ENCODE measurements at places on chromosomes 1 and 21.

DNA sequence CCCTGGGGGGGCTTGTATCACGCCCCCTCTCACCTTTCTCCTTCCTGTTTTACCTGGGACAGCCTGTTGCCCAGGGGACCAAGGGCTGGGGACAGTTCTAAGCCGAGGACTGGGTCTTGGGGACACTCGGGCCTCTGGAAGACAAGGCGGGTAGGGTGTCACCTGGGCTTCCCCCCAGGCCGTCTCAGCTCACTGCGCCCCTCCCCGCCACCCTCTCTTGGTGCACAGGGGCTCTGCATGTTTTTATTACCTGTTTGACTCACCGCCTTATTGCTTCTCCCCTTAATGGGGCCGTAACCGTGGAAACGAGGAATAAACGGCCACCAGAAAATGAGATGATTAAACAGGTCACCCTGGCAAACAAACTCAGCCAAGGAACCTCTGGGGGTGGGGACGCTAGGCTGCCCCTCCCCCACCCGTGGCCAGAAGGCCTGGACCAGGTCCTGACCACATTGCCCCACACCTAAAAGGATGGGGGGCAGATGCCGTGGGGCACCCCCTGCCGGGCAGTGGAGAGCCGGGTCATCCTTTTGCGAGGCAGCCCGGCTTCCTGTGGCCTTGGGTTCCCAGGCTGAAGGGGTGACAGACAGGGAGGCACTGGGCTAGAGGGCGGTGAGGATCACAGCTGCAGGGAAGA is 109.9 kb downstream of the CASZ1 start:
- no peak for DNase-seq

- DNase-seq, result no peak
Measured at GRCh38 chr1:201288765-201289164, 5.5 kb downstream of the PKP1 start.

- no peak for DNase-seq
Measured at GRCh38 chr1:33332881-33333280, 12.0 kb upstream of the A3GALT2 start.

GRCh38 chr21:39021478-39021832 is 161.8 kb downstream of the PSMG1 start:
- DNase-seq, result no peak

- no peak for DNase-seq
Measured at GRCh38 chr1:194052514-194053338, 866.3 kb upstream of the B3GALT2 start.

GRCh38 chr1:200154069-200154767 is 126.7 kb downstream of the NR5A2 start:
- DNase-seq, result peak; percentile 10

- no peak for DNase-seq
Measured at GRCh38 chr1:63414691-63415365, 47.4 kb downstream of the ALG6 start.

- DNase-seq, result no peak
Measured at GRCh38 chr1:159848326-159848725, 14.1 kb downstream of the VSIG8 start.

DNA sequence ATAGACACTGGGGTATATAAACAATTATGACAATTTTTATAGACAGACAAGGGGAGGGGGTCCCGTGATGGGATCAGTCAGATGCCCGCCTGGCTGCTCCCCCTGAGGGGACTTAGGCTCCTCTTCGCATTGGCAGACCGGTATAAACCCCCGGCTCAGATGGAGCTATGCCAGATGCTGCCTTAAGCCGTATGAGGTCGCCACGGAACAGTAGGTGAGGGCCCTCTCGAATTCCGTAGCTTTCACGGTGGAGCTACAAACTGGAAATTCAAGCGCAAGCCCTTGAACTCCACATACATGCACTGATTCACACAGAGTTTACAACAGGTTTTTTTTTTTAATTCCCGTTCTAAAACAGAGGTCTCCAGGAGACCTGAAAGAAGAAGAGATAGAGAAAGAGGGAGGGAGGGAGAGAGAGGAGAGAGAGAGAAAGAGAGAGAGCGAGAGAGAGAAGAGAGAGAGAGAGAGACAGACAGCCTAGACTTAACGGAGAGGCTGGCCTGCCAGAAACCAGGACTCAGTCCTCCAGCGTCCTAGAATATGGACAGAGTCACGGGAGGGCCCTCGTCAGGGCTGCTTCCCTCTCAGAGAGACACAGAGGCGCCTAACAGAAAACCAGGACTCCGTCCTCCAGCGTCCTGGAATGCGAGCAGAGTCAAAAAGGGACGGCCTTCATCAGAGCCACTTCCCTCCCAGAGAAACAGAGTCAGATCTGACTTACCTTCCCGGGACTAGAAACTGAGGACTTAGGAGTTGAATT is 24.4 kb upstream of the TMEM54 start:
- no peak for DNase-seq

GRCh38 chr1:229254910-229255541 is 15.9 kb upstream of the RAB4A start:
- DNase-seq, result no peak

DNA sequence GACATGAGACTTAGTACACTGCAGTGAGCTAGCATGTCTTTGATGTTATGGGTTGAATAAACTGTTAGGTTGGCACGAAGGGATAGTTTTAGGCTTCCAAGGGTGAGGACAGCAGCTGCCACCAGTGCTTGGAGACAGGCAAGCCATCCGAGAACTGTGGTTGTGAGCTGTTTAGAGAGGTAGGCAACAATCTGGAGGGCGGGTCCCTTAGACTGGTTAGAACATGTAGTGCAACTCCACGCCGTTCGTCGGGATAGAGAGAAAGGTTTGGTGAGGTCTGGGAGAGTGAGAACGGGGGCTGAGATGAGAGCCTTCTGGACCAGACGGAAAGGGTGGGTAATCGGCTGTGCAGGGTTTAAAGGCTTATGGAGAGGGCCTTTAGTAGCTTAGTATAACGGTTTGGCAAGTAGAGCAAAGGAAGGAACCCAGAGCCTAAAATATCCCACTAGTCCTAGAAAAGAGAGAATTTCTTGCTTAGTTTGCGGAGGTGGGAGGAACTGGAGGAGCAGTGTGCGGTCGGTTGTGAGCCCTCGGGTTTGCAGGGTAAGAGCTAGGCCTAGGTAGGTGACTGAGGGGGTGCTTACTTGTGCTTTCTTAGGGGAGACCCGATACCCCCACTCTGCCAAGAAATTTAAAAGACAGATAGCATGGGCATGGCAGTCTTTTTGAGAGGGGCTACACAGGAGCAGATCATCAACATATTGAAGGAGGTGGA is 72.8 kb downstream of the CNST start:
- no peak for DNase-seq

DNA sequence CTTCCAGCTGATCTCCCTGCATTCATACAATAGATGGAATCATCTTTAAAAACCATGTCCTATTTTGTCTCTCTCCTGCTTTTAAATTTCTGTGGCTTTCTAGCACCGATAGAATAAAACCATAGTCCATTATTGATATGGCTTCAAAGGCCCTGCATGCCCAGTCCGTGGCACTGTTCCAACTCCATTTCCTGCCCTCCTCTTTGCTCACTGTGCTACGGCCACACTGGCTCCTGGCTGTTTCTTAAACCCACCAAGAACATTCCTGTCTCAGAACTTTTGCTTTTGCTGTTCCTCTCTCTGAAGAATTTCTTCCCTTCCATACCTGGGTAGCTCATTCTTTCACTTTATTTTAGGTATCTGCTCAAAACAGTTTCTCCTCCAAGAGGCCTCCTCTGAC is 7.2 kb downstream of the SLAMF1 start:
- DNase-seq, result no peak

- DNase-seq, result no peak
Measured at GRCh38 chr21:33991133-33991532, 75.5 kb upstream of the ATP5PO start.

GRCh38 chr1:180971273-180971997 is 51.2 kb downstream of the STX6 start:
- no peak for DNase-seq

- no peak for DNase-seq
Measured at GRCh38 chr1:241412646-241413045, 55.6 kb upstream of the RGS7 start.

GRCh38 chr1:21290546-21290944 is 282 bp upstream of the ECE1 start:
- no peak for DNase-seq

Measured in stimulated activated CD8-positive, alpha-beta memory T cell treated with anti-CD3 and anti-CD28 coated beads, Interleukin-7, amount 100 ng/mL, for 1 hour (primary cell).